ENCODE measurements at places on chromosomes 4 and X. TPM values are rescaled to one million over a fixed set of nuclear protein-coding genes. Genes with fewer than 3 reads are reported as not detected.

The FGD1 gene
- 24.9 TPM for total RNA-seq

The SCOC gene
- 47.2 TPM for total RNA-seq

The NKX1-1 gene
- not detected for total RNA-seq

The UGT2B10 gene
- total RNA-seq: not detected

The POLN gene
- 4.8 TPM for total RNA-seq

The CENPVL1 gene
- 5.2 TPM for total RNA-seq

The ENPP6 gene
- 0.23 TPM for total RNA-seq

The GPR119 gene
- not detected for total RNA-seq

Measured in GM23338 (cell line).